ENCODE measurements at places on chromosomes 5 and 9.

DNA sequence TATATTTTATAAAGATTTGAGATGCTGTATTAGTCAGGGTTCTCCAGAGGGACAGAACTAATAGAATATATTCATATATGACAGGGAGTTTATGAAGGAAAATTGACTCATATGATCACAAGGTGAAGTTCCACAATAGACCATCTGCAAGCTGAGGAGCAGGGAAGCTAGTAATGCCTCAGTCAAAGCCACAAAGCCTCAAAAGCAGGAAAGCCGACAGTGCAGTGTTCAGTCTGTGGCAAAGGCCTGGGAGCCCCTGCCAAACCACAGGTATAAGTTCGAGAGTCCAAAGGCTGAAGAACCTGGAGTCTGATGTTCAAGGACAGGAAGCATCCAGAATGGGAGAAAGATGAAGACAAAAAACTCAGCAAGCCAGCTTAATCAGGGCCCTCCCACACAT, 382.2 kb downstream of the LRRC70 start:
- DNase-seq = no peak

GRCh38 chr5:23419115-23419514, 88.3 kb upstream of the PRDM9 start:
- DNase-seq = no peak

GRCh38 chr5:138903130-138903775, 28.1 kb upstream of the LRRTM2 start:
- no peak for DNase-seq

GRCh38 chr5:160448886-160449285, 27.2 kb downstream of the PTTG1 start:
- no peak for DNase-seq

DNA sequence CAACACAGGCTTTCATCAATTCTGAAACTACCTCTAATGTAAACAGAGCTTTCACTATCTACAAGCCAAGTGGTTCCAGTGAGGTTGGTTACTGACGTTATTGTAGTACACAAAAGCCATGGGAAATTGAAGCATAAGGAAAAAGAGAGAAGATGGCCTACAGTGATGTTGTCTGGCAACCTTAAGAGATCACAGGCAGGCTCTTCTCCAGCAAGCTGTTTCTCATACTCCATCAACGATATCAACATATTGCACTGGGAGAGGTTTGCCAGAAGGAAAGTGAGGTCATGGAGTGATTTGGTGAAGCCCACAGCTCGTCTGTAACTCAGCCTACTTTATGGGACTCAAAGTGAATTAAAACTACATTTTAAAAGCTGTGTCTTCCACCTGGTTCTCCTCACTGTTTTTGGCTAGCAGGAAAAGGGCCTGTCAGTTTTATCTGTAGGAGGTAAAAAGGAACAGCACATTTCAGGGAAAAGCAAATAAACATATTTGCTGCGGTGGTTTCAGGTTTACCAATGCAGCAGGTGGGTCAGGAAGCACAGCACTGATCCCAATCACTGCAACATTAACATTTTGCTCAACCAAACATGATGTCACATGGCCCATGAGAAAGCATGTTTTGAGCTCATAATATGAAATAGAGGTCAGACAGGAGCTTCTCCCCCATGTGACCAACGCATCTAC, 72.9 kb downstream of the ARSB start:
- no peak for DNase-seq
